CD4-positive, alpha-beta T cell treated with Interferon gamma for 1 hour (primary cell): ENCODE measurements at places on chromosomes 2 and 18.
A peak's percentile ranks its signal among the peaks of the same experiment; 100 is the strongest.

- no peak for DNase-seq
These were observed 756.8 kb upstream of the KLHL29 start for GRCh38 chr2:22628221-22628620.

DNA sequence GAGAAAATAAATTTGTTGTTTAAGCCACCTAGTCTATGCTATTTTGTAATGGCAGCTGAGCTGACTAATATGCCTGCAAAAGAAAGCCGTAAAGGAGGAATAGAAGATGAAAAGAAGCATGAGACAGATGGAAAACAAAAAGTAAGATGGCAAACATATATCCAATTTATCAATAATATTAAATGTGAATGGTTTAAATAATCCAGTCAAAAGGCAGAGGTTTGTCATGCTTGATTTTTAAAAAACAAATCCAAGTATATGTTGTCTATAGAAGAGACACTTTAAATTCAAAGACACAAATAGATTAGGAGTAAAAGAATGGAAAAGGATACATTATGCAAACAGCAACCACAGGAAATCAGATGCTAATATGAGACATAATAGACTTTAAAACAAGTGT, 35.4 kb upstream of the EMILIN2 start:
- DNase-seq, result no peak

DNA sequence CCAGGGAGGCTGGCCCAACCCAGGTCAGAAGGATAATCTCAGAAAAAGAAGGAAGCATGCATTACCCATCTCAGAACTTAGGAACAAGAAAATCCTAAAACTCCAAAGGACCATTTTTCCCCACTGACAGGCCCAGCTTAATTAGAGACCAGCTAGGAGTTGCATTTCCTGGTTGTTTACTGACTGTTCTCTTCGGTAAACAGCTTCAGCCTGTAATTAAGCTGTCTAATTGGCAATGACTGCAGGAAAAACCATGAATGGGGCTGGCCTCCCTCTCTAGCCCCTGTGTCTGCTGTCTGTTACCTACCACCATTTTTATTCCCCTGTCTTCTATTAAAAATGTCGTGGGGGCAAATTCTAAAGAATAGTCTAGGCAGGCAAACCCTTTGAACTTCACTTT, 146.5 kb downstream of the AGAP1 start:
- DNase-seq, result no peak

DNA sequence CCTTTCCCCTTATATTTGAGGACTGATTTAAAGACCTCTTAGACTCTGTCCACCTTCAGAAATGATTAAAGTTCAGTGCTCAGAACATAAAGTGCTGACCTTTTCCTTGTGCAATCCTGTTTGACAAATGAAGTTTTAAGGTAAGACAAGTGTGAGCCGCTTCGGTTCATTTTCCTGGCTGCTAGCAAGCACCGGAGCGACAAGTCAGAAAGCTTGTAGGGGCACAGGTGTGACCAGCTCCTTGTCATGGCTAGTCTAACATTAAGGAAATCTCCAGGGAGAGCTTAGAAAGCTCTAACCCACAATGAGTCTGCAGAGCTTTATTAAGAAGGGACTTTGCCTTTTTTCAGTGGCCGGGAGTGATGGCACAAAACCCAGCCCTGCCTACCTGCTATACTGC, 2.3 kb upstream of the NCKAP5 start:
- no peak for DNase-seq

DNA sequence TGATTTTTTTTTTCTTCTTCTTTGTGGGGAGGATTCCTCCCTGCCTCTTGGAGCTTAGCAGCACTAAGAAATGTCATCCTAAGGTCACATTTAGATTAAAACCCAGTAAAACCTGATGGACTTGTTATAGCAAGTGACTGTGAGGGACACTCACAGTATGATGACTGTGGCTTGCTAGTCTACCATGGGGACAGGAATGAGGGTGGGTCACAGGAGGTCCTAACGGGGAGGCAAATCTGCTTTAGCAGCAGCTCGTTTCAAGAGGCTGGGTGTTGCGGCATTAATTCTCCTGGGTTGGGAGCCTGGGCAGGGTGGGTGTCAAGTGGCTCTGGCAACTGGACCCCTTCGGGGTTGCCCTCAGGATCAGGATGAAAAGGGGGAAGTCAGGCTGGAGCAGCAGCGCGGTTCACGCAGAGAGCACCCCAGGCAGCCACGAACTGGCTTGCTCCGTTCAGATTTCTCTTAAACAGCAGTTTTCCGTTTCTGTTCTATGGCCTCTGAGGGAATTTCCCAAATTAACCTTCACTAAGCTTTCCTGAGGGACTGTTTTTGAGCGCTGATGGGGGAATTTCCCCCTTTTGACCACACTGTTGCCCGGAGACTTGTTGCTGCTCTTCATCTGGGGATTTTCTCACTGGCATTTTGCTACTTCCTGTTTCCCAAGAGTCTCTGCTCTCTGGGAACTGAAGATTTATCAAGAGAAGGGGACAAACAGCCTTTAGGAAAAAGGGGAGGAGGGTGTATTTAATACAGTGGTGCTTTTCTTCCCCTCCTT, 59.8 kb upstream of the PELI1 start:
- peak; percentile 73 for DNase-seq

- DNase-seq, result no peak
These were observed 37.5 kb upstream of the ZNF385B start for GRCh38 chr2:179898873-179899272.

DNA sequence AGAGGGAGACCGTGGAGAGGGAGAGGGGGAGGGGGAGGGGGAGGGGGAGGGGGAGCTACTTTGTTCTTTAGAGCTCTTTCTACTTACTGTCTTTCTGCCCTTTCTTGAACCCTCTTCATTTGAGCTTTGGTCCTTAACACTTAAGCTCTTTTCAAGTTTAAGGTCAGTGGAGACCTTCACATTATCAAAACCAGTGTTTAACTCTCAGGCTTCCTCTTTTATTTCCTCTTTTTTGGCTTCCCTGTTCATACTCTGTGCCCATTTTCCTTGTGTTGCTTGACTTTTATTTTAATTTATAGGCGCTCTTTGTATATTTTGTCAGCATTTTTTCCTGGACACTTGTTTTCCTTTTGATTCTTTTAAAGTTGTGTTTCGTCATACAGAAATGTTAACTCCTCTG, 37.1 kb downstream of the ACSL3 start:
- no peak for DNase-seq
